Tracheal epithelial cell (primary cell): ENCODE measurements at places on chromosomes 2 and 18. TPM values are rescaled to one million over a fixed set of nuclear protein-coding genes. Genes with fewer than 3 reads are reported as not detected.

Gene RMDN2
- 3.1 and 4.9 TPM in 2 replicates for total RNA-seq

Gene SKOR2
- not detected in 2 replicates for total RNA-seq

Gene RUFY4
- under 0.01 TPM in 1 of 2 replicates, not detected in the other for total RNA-seq

Gene IL18R1
- total RNA-seq = 4.3 and 5.1 TPM in 2 replicates

Gene C2orf80
- not detected in 2 replicates for total RNA-seq

Gene ABCG5
- not detected in 2 replicates for total RNA-seq

Gene IL1F10
- not detected in 2 replicates for total RNA-seq

Gene CIB4
- total RNA-seq = not detected in 2 replicates

Gene DUSP19
- 0.24 and 0.43 TPM in 2 replicates for total RNA-seq

Gene CHRND
- not detected in 2 replicates for total RNA-seq
